ENCODE measurements at places on chromosomes 16 and 17.

DNA sequence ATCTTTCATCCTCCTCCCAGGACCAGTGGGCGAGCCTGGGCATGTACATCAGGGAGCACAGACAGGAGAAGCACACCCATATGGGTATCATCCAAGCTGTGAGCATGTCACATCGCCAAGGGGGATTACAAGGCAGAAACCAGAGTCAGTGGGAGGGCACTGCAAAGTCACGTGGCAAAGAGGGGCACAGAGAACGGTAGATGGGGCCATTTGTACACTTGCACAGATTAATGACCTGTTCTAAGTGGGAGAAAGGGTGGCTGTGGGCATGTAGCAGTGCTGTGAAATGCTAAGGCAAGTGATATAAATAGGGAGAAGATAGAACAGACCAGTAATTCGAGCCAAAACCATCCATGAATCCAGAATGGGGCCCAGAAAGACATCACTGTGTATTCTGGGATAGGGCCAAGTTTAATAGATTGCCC lies 265.0 kb downstream of the CPPED1 start:
- DNase-seq, result peak; percentile 38

- DNase-seq, result no peak
Observed at GRCh38 chr17:62862251-62862650, 54.1 kb upstream of the MARCHF10 start.

DNA sequence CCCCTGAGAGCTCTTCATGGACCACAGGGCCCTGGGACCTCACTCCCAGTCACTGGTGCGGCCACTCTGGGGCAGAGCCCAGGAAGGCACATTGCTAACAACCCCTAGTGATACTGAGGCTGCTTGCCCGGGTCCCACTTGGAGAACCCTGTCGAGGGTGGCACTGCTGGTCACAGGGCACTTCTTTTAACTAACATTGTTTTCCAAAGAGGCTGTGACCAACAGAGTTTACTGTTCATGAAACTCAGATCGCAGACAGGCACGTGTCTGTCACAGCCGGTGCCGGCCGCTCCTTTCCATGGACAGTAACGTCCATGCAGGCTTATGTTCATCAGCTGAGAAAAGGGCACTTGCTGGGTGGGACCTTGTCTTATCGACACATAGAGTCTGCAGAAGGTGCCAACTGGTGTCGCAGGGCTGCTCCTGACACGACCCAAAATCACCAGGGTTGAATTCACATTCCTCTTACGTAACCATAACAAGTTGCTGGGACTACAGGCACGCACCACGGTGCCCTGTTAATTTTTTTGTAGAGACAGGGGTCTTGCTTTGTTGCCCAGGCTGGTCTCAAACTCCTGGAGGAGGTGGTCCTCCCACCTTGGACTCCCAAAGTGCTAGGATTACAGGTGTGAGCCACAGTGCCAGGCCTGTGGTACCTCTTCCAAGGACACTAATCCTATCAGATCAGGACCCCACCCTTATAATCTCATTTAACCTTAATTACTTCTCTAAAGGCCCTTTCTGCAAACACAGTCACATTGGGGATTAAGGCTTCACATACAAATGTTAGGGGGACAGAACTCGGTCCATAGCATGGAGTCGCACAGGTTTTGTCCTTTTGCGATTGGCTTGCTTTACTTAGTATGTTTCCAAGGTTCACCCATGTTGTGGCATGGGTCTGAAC lies 1.2 kb upstream of the ZC3H18 start:
- no peak for DNase-seq

- peak; percentile 85 for DNase-seq
Observed at GRCh38 chr17:61253362-61253761, 146.3 kb upstream of the TBX2 start.

DNA sequence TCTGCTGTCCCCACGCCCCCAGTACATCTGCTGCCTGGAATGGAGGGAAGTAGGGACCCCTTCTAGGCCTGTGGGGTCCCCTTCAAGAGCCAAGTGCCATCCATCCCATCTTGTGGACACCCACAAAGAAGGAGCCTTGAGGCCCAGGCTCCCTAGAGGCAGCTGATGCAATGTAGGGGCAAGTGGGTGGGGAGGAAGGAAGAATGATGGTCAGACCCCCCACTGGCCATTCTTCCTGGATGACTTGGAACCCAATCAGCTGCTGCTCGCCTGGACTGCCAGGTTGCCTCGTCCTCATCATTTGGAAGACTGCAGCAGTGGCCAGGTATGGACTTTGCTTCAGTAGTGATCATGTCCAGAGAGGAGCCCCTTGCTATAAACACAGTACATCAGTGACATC lies 48.9 kb downstream of the SMPD3 start:
- DNase-seq, result no peak

DNA sequence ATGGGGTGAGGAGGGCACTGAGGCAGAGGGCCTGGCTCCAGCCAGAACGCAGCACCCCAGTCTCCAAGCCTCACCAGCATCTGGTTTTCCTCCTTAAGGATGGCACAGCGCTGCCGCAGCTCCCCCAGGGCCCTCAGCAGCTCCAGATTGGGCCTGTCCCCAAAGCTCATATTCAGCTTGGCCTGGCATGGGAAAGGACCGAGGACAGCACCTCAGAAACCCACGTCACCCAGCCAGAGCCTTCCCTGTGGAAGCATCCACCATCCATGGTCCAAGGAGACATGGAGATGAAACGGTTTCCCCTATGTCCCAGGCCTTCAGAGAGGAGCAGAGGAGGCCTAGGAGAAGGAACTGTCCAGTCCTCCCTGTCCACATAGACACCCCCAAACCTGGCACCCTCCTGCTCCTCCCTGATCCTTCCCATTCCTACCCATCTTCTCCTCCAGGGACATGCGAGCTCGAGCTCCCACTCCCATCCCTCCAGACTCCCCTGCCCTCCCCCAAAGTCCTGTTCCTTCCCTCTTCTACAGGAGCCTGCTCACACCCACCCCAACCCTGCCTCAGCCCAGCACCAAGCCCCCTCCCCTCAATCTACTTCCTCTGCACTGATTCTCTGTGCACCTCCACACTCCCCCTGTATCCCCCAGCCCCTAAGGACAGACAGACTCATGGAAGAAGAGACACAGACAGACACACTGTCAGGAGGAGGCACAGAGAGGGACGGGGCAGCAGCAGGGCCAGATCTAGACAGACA lies 1.8 kb downstream of the TSPOAP1 start:
- no peak for DNase-seq

DNA sequence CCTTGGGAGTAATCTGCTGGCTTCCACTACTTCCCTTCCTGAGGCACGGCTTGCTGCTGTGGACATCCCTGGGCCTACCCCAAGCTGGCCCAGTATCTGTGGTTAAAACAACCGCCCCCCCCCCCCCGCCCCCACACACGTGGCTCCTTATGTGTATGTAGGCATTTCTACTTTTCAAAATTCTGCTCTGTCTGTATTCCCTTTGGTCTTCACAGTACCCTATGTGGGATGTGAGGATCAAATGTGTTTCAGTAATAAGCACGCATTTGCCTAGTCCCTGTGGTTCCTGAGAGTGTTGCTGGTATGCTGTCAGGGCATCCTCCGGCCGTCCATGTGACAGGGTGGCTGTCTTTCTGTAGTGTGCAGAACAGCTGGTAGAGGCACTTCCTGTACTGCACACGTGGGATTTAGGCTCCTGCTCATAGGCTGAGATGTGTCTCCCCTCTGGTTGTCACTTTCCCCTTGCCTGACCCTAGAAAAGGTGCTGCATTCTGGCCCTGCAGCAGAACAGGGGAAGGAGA lies 2.2 kb downstream of the NT5M start:
- DNase-seq, result peak; percentile 28

- DNase-seq, result no peak
Observed at GRCh38 chr17:69477204-69477902, 62.9 kb downstream of the MAP2K6 start.

Data from umbilical cord (tissue), 2 donors.